Activated naive CD8-positive, alpha-beta T cell treated with anti-CD3 and anti-CD28 coated beads for 36 hours (primary cell): ENCODE measurements at places on chromosomes 2 and 18.

DNA sequence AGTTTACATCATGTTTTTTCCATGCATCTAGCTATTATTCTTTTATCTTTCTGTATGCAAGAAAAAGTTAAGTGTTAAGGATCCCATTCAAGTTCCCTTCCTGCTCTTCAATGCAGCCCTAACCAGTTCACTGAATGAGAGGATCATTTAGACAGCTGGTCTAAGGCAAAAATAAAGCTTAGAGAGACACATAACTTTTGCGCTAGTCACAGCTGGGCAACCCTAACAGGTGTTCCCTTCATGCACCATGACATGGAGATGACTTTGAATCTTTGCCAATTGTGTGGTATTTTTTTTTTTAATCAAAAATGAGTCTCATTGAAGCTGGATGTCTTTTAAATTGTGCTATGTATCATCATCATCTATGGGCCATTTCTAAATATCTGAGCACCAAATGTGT lies 393.8 kb upstream of the CYRIA start:
- DNase-seq, result no peak

GRCh38 chr18:23683671-23684070 lies 5.6 kb upstream of the LAMA3 start:
- DNase-seq, result no peak

GRCh38 chr18:42850174-42851083 lies 265.1 kb downstream of the RIT2 start:
- DNase-seq, result no peak

DNA sequence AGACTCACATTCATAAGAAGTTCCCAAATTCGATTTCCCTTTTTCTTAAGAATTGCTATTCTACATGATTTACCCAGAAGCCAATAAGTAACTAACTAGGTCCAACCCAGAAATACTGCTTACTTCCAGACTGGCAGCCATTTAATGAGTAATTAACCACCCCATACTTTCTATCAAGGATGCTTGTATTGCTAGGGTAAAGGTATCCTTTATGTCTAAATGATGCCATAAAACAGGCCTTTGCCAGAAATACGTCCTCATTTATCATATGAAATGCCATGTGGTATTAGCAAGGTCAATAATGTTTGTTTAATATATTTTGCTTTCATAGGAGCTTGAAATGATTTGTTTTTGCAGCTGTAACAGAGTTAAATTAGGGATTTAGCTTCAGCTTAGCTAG lies 56.1 kb downstream of the PLEKHM3 start:
- no peak for DNase-seq

GRCh38 chr18:11736656-11737055 lies 47.6 kb downstream of the GNAL start:
- DNase-seq, result no peak
